ENCODE measurements at places on chromosomes 11 and 22. TPM values are rescaled to one million over a fixed set of nuclear protein-coding genes. Genes with fewer than 3 reads are reported as not detected.

The LRRC75B gene
- 7.5 TPM for total RNA-seq

The CYTH4 gene
- total RNA-seq: 1.5 TPM

DNA sequence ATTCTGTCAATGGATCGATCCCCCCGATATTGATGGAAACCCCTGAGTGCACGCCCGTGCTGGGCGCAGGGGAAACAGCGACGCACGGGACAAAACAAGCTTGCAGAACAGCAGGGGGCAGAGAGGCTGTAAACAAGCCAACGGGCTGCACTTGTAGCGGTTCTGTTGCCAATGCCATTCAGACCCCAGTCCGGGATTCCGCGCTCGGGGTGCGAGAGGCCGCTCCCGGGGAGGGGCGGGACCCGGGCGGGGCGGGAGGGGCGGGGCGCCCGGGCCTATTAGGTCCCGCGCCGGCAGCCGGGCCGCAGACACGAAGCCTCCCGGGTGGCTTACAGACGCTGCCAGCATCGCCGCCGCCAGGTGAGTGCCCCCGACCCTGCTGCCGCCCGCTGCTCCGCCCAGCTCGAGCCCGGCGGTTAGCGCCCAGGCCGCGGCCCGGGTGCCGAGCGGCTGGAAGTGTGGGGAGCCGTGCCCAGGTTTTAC, at the start of gene BIK:
TSS of gene BIK (plus strand) at position 307 of the 483 bp plus-strand sequence. CDS start 13,273 bp downstream, outside the sequence.
- no peaks in the 10 kb centered on the region for H3K4me1 ChIP-seq
- no peaks in the 10 kb centered on the region for H3K36me3 ChIP-seq
- H3K27ac ChIP-seq: no peak within 1 kb of the TSS
- H3K27me3 ChIP-seq: no peaks in the 10 kb centered on the region

DNA sequence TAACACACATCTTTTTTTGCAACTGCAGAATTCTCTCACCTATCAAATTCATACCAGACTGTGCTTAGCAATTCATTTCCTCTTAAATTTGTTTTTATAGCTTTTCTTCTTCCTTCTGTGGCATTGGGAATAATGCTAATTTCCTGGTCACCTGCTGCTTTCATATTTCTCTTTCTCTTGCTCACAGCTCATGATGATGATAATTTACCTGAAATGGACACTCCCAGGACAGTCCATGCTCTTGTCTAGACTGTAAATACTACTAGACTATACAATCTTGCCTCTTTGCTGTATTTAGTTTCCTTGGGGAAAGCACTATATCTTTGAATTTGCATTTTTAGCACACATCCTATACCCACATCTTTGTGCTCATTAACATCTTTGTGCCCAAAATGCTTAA, 15.5 kb downstream of the CASP5 start:
- no peaks in the 10 kb centered on the region for H3K27me3 ChIP-seq
- H3K36me3 ChIP-seq: no peaks in the 10 kb centered on the region
- no peak for DNase-seq
- no peak overlapping the region for H3K4me3 ChIP-seq
- H3K4me1 ChIP-seq: no peaks in the 10 kb centered on the region
- no peak overlapping the region for H3K27ac ChIP-seq

DNA sequence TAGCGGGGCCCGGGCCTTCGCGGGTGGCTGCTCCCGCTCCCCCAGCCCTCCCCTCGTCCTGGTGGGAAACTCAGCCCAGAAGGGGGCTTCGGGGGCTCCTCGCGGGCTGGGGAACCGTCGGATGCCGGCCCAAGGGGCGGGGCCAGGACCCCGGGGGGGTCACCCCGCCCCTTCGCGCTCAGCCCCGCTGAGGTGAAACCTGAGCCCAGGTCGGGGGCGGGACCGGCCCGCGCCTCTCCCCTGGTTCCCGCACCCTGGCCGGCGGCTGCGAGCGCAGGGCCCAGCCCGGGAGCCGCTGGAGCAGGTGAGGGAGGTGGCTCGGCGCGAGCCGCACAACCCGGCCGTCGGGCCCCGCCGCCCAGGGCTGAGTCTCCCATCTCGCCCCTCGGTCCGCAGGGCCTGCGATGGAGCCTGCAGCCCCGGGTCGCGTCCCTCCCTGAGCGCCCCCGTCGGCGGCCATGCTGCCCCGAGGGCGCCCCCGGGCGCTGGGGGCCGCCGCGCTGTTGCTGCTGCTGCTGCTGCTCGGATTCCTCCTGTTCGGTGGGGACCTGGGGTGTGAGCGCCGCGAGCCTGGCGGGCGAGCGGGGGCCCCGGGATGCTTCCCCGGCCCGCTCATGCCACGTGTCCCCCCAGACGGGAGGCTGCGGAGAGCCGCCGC, at the start of gene LARGE2:
TSS of gene LARGE2 (plus strand) at position 232 of the 658 bp plus-strand sequence. CDS start at position 459, 227 bp downstream.
- no peaks in the 10 kb centered on the region for H3K36me3 ChIP-seq
- peak within 1 kb of the TSS; percentile 42 for H3K4me3 ChIP-seq
- H3K27me3 ChIP-seq: peaks cover 5% of the 10 kb centered on the region
- no peaks in the 10 kb centered on the region for H3K4me1 ChIP-seq

DNA sequence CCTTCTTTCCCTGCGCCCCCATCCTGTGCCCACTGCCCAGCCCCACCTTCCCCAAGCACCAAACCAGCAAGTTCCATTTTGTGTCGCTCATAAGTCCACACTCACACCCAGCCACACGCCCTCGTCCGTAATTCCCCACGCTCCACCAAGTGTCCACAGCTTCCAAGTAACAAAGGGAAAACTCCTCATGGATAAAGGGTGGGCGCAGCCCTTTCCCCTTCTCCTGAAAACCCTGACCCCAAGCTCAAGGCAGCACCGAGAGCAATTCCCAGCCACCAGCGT, 458 bp downstream of the FXYD6 start:
- DNase-seq: no peak
- H3K27me3 ChIP-seq: no peaks in the 10 kb centered on the region
- H3K4me1 ChIP-seq: peaks cover 56% of the 10 kb centered on the region
- H3K36me3 ChIP-seq: no peaks in the 10 kb centered on the region
- peak overlapping the region; percentile 55 for H3K4me3 ChIP-seq

- no peak overlapping the region for H3K27ac ChIP-seq
- no peak for DNase-seq
- H3K4me3 ChIP-seq: no peak overlapping the region
- H3K36me3 ChIP-seq: no peaks in the 10 kb centered on the region
- no peaks in the 10 kb centered on the region for H3K4me1 ChIP-seq
These were observed 1149.1 kb upstream of the RAG2 start for GRCh38 chr11:37747121-37747520.
